ENCODE measurements at places on chromosomes 6 and 20.

DNA sequence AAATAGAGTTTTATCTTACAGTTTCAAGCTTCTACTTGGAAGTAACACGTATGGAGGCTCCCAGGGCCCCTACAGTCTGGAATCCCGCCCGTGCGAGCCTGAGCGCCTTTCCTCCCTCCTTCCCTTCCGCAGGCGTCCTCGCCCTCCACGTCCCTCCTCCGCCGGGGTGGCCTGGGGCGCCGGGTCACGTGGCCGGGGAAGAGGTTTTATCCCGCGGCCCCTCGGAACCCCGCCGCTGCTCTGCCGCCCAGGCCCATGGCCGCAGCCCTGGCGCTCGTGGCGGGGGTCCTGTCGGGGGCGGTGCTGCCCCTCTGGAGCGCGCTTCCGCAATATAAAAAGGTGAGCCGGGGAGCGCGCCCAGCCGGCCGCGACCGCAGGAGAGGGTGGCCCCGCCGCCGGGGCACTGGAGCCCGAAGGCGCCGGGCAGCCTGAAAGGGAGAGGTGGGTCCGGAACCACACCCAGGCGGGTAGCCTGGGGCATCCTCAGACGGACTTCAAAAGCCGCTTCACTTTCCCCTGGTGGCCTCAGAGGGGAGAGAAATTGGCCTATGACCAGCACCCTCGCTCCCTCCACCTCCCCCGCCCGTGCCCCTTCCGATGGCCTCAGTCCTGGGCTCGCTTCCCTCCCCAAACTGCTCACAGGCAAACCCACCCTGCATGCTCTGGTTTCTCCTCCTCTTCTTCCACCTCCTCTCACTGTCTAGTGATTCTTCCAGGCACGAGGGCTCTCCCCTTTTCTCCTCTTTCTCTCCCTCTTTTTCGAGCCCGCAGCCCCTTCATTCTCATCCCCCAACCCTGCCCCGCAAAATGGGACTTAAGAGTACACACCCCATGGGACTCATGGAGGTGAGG is at the start of gene CLPSL2:
CLPSL2 (plus strand) TSS at position 235 of the 852 bp plus-strand sequence; CDS start at position 256, 21 bp downstream.
- no peak for DNase-seq

DNA sequence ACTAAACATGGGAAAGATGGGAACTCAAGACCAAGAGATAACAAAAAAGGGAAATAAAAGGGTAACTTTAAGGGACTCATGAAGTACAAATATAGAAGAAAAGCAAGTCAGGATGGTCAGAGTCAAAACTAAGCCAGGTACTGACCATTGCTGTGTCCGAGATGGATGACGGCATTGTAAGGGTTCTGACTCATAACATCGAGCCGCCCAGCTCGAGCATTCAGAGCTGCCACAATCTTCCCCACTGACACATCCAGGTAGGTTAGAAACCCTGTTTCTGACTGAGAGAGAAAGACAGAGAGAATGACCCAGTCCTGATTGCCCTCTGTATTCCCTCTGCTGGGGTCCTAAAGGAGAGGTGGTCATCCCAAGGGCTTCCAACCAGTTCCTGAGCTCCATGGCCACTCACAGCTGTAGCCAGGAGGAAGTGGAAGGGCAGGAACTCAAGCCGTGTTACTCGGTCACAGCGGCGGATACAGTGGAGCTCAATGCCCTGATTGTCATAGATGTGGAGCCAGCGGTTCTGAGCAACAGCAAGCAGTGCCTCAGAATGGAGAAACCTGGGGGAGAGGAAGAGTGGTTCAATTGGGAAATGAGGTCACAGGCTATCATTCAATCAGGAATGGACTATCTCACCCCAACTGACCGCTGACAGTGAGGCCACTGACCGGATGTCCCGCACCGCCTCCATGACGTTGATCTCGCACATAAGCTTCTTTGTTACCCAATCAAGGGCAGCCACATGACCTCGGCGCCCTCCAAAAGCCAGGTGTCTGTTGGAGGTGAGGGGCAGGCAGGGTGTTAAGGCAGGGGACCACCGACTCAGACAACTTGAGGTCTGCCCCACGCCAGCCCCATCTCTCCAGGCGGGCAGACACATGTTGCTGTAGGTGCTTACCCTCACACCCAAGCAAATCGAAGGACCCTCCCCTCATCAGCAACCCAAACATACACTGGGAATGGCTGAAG is 1.8 kb downstream of the WDR46 start:
- DNase-seq: no peak

DNA sequence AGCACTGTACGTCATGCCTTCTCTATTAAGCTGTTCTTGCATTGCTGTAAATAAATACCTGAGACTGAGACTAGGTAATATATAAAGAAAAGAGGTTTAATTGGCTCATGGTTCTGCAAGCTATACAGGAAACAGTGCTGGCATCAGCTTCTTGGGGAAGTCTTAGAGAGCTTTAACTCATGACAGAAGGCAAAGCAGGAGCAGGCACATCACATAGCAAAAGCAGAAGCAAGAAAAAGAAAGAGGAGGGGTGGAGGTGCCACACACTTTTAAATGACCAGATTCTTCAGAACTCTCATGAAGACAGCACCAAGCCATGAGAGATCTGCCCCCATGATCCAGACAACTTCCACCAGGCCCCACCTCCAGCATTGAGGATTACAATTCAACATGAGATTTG is 30.1 kb downstream of the CYB5R4 start:
- no peak for DNase-seq

DNA sequence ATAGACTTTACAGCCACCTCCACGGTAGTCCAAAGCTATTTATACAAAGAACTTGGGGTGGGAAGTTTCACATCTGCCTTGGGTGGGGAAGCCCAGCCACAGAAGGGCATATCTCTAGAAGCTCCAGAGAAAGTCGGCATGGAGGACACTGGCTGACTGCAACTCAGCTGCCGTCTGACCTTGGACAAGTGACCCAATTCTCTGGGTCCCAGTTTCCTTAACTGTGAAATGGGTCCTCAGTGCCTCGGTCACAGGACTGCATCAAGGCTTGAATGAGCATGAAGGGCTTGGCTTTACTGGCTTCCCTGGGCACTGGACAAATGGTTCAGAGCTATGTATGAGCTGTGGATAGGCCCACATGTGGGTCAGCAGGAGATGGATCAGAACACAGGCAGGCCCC is 58.6 kb downstream of the NOL4L start:
- no peak for DNase-seq

DNA sequence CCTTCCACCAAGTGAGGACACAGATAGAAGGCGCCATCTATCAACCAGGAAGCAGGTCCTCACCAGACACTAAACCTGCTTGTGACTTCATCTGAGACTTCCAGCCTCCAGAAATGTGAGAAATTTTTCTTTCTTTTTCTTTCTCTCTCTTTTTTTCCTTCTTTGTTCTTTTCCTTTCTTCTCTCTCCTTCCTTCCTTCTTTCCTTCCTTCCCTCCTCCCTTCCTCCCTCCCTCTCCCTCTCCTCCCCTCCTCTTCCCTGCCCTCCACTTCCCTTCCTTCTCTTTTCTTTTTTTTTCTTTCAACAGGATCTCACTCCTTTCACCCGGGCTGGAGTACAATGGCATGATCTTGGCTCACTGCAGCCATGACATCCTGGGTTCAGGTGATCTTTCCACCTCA is 37.4 kb upstream of the MCUR1 start:
- DNase-seq: no peak

- no peak for DNase-seq
These were observed 233.0 kb upstream of the CEP162 start for GRCh38 chr6:84460491-84460890.

DNA sequence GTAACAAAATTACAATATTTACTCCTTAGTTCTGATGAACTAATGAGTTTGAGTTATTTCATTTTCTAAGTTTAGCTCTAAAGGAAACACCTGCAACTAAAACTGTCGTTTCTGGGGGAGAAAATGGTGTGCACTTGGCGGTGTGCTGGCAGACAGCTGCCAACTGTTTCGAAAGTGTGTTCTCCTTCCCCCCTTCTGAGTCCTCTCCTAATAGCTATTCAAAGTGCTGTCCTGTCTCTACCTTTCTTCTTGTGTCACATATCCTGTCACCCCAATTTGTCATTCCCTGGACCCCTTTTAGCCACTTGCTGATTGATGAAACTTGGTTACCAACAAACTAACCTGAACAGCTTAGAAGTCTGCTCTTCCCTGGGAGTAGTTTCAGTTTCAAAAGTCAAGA is 4.9 kb upstream of the UBE2J1 start:
- no peak for DNase-seq

GRCh38 chr20:62135573-62136266 is 7.5 kb downstream of the PSMA7 start:
- DNase-seq: no peak

- DNase-seq: no peak
These were observed 15.7 kb downstream of the ZFP64 start for GRCh38 chr20:52175840-52176239.

DNA sequence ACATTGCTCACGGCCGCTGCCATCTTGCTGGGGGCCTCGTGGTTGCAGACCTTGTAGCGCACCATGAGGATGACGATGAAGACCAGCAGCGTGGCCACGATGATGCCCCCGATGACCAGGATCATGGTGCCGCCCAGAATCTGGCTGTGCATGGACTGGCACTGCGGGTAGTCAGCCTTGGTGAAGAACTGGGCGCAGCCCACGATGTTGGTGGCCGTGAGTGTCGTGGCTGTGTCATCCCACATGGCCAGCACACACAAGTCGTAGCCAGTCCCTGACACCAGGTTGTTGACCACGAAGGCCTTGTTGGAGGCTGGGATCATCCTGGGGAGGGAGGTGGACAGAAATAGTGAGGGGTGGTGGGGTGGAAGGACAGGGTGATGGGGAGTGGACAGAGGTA is 194.6 kb downstream of the LRFN2 start:
- DNase-seq: no peak

DNA sequence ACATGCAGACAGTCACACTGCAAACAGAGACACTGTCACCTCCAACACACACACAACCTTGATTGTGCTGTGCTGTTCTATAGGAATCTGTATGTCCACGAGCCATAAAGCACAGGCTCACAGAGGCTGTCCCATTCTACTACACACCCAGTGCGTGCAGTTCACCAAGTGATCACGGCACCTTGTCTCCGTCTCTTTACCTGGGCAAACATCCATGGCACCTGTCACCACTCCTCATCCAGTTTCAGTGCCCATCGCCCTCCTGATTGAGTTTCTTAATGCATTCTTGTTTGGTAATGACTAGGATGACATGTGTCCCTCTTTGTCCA is 65.8 kb upstream of the STMND1 start:
- DNase-seq: no peak

DNA sequence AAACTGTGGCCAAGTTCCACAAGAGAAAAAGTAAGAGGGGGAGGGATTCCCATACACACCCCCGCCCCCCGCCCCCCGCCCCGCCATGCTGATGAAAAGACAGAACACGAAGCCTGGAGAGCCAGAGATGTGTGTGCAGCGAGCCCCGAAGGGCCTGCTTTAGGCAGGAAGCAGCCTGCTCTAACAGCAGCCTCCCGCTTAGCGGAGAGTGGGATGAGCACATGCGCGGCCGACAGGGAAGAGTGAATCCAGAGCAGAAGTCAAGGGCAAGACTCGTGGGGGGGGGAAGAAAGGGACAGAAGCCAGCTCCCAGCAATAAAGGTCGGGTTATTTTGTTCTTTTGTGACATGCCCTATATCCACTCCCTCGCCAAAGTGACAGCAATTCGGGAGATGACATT is 67.2 kb upstream of the PTGIS start:
- no peak for DNase-seq

- no peak for DNase-seq
These were observed 298.3 kb downstream of the FARS2 start for GRCh38 chr6:5559651-5560050.

GRCh38 chr20:38202153-38202981 is 37.3 kb upstream of the TGM2 start:
- DNase-seq: no peak

DNA sequence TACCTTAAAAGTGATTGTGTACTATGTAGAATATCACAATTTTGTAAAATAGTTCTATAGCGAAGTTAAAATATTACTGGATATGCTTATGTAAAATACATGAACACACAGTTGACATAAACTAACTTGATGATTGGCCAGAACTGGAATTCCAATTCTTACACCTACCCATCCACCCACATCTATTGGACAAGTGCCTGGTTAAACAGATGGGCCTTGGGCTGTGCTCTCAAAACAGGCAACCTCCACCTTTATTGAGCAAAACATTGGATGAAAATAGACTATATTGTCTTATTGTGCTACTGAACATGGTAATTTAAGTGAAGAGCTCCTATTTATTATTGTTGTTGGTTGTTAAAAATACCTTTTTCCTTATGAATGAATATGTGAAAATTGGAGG is 154.0 kb upstream of the FLRT3 start:
- DNase-seq: no peak

- no peak for DNase-seq
These were observed 455.1 kb upstream of the HSF2 start for GRCh38 chr6:121944354-121944753.

DNA sequence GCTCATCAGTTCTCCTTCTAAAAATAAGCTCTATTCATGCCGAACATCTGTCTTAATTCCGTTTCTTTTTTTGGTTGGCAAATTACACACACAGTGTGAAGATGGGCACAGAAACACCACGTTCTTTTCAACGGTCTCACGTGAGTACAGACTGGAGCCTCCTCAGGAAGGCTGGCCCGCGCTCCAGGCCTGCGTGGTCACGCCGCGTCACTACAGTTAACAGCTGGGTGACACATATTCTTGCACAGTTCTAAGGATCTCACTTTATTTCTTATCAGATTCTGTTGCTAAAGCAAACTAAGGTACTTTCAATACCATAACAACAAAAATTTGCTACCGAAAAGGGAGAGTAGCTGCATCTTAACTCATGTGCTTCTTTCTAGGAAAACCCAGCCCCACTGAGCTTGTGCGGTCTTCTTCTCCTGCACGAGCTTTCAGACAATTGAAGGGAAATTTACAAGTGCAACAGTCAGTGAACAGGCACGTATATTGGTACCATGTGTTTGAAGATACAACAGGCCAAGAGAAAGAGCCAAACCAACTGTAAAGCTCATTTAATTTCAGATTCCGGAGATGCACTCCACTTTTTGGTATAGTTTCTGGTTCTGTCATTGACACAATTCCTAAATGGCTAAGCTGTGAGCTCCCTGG is 55.6 kb upstream of the MPC1 start:
- no peak for DNase-seq

GRCh38 chr6:135236732-135237131 is 55.6 kb downstream of the MYB start:
- no peak for DNase-seq

- no peak for DNase-seq
These were observed 74.6 kb downstream of the OR2B2 start for GRCh38 chr6:27837625-27838057.

- no peak for DNase-seq
These were observed 25.1 kb upstream of the FBXO30 start for GRCh38 chr6:145839653-145840052.

- no peak for DNase-seq
These were observed 190.4 kb upstream of the MCHR2 start for GRCh38 chr6:100184473-100184872.

GRCh38 chr6:163974322-163974721 is 559.8 kb downstream of the QKI start:
- DNase-seq: no peak

GRCh38 chr6:29696147-29697125 is 15.5 kb upstream of the ZFP57 start:
- DNase-seq: no peak

- DNase-seq: no peak
These were observed 81.7 kb upstream of the AFDN start for GRCh38 chr6:167744681-167745669.

- DNase-seq: no peak
These were observed 73.4 kb upstream of the SIM1 start for GRCh38 chr6:100538086-100538485.

- no peak for DNase-seq
These were observed 11.3 kb downstream of the TFAP2A start for GRCh38 chr6:10403385-10404106.
